ENCODE measurements at places on chromosomes 5 and 9.

GRCh38 chr5:10836986-10837385, 76.0 kb upstream of the DAP start:
- no peak for DNase-seq

DNA sequence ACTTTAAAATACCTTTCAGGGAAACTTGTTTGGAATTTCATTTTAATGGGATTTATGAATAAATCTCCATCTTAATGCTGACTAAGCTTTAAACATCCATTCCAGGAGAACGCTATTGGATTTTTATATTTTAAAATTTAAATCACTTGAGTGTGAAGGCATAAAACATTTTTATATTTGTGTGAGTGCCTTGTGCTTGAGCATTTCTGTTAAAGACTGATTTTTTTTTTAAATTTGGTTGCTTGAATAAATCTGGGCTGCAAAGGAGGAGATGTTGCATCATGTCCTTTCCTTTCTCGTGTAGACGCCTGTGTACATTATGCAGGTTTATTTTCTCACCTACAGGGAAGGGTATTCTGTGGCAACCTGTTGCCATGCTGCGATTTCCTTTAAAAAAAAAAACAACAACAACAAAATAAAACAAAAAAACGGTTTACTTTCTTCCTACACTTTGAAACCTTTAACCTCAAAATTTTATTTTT, 108.1 kb downstream of the ZNF462 start:
- DNase-seq = no peak

- DNase-seq = no peak
These were observed 74.2 kb upstream of the SPOCK1 start for GRCh38 chr5:137573376-137573775.

GRCh38 chr9:88925481-88925880, 65.8 kb upstream of the S1PR3 start:
- DNase-seq = no peak

DNA sequence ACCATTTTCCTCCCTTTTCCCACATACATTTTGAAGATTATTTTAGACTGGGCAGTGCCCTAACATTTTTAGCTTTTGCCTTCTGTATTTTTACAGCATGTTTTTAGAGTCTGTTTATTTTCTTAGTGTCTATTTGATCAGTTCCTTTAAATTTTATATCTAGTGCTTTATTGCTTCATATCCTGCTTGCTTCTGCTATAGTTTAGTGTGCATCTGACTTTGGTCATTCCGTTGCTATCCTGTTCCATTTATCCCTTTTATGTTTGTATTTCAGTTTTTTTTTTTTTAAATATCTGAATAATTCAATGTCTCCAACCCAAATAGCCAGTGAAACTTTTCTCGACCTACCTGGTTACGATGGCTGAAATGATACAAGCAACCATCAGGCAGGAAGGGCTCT, 203.8 kb downstream of the ARHGAP26 start:
- no peak for DNase-seq

DNA sequence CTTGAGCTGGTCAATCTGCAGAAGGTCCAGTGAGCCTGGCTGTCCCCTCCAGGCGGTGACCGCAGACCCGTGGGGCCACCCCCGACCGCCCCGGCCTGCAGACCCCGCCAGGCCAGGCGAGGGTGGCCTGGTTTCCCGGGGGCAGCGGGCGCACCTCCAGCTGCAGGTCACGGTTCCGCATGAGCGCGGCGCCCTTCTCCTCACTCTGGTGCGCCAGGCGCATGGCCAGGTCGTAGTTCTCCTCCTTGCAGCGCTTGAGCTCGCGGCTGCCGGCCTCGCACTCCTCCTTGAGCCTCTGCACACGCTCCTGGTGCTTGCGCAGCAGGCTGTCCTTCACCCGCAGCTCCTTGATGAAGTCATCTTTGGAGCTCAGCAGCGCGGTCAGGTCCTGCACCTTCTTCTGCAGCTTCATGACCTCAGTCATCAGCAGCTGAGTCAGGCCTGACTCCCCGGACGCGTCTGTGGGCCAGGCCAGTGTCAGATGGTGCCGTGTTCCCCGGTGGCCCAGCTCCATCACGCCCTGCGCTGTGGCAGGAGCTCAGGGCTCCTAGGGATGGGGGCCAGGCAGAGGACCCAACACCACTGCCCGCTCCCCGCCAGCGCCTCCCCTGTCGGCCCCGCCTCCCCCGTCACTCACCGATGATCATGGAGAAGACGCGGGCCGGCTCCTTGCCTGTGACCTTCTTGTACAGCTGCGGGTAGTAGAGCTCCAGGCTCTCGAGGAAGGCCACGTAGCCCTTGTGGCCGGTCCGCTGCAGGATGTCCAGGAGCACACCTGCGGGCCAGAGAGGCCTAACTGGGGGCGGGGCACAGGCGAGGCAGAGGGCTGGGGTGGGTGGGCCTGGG, 2.6 kb downstream of the CARD9 start:
- DNase-seq = no peak

GRCh38 chr5:41809128-41809527, 61.1 kb downstream of the OXCT1 start:
- no peak for DNase-seq

DNA sequence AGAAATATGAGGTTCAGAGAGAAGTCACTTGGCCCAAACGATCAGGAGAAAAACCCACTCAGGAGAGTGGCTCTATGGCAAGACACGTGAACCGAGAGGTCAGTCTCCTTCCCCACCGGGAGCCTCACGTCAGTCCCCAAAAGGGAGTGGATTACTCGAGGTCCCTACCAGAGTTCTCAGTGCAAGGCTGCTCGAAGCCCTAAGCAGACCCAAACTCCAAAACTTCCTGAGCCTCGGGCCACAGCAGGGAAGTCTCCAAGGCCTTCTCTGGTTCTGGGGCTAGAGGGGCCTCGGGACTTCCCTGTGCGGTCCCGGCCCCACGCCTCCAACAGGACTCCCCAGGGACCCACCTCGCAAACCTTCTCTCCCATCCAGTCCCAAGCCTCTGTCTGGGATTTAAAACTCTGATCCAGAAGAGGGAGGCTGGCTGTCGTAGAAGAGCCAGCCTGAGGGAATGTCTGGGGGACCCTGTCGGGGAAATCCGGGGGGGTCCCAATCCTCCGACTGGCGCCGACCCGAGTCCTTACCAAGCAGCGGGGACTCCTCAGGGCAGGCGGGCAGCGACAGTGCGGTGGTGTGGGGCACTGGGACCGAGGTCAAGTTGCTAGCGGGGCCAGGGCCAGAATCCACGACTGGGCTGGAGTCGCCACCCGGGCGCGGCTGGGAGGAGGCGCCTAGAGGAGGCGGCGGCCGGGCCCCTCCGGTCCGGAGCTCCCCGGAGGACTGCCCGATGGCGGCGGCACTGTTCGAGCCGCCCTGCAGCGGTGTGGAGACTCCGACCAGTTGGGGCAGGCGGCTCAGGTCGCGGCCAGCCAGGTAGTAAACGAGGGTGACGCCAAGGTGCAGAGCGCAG, 679 bp downstream of the B4GALT1 start:
- DNase-seq = peak; percentile 68

GRCh38 chr9:121297389-121297788, 29.4 kb downstream of the GSN start:
- DNase-seq = no peak
